ENCODE measurements at places on chromosomes 7 and 10.
A peak's percentile ranks its signal among the peaks of the same experiment; 100 is the strongest.

GRCh38 chr10:84783386-84783785 lies 455.0 kb downstream of the CCSER2 start:
- peak; percentile 40 for DNase-seq

GRCh38 chr10:35346248-35346647 lies 9.9 kb downstream of the CCNY start:
- no peak for DNase-seq

DNA sequence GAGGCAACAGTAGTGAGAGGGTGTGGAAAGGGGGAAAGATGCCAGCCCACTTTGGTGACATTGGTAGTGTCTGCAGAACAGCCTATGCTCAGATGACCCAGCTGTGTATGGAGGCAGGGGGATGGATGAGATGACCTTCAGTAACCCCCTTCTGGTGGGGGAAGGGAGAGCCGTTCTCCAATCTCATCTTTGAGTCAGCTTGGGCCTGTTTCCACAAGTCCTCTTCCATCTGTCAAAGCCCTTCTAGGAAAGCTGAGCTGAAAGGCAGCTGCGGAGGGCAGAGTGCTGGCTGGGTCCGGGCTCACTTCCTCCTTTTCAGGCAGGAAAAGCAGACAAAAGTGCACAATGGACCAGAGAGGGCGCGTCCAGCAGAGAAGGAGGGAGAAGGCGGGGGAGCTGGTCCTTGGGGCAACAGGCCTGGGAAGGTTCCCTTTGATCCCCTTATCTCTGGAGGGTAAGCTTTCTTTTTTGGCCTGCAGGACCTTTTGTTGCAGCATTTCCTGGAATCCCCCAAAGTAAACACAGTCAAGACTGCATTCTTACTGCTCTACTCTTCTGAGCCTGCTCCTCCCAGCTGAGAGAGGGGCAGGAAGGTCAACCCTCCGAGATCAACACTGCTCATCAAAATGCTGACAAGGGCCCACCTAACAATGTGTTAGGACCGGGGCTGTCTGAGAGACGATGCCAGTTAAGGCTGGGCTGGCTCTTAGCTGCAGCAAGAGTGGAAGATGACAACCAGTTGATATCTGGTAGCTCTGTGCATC lies 1.2 kb upstream of the LRMDA start:
- DNase-seq = peak; percentile 38

GRCh38 chr7:28955718-28956607 lies 2.2 kb downstream of the TRIL start:
- peak; percentile 33 for DNase-seq

GRCh38 chr10:34526758-34527730 lies 288.1 kb downstream of the PARD3 start:
- peak; percentile 72 for DNase-seq

DNA sequence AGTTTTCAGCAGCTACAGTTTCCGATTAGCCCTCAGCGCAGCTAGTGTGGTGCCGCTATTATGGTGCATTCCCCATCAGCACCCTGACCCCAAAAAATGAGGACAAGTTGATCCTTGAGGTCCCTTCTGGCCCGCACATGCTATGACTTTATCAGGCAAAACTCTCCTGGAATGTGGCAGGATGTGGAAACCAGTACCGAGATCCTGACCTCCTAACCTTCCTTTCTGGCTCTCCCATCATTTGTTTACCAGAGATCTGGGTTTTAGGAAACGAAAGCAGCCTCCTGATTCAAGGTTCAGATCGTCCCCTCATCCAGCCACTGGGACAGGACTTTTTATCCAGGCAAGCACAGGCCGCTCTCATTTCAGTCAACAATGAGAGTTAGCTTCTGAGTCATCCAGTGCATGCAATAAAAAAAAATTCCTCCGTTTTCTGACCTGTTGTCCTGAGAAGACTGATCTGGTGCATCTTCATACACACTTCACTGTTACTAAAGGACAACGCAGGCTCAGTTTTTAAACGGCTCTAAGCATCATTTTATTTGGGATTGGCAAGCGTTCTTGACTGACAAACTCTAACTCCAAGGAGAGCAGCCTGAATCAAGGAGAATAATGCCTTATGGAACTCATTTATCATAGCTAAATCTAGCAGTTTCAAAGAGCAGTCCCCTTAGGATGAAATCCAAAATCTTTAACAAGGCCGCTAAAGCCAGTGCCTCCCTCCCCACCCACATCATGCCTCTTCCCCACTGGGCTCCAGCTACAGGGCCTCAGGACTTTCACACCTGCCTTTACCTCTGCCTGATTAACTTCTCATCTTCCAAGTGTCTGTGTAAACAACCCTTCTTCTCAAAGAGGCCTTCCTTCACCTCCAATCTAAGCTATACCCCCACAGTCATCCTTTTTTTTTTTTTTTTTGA lies 17.1 kb downstream of the PDLIM1 start:
- DNase-seq = peak; percentile 81

- no peak for DNase-seq
Observed at GRCh38 chr10:66187053-66187733, 738.6 kb upstream of the LRRTM3 start.

Data from A549 (cell line).